Skin of body (tissue), 3 donors: ENCODE measurements at places on chromosomes 5 and 9. TPM values are rescaled to one million over a fixed set of nuclear protein-coding genes. Genes with fewer than 3 reads are reported as not detected.

The FOXD4L4 gene
- total RNA-seq = 0.20 TPM

The PCDHGB4 gene
- 6.1 TPM for total RNA-seq

The PDLIM7 gene
- total RNA-seq = 30.7 TPM

The KCNN2 gene
- total RNA-seq = 3.5 TPM

The IFNB1 gene
- total RNA-seq = not detected

The PCDHGB6 gene
- total RNA-seq = 5.6 TPM

The TAF11L5 gene
- total RNA-seq = not detected

The PHF24 gene
- total RNA-seq = 0.49 TPM

The TPD52L3 gene
- not detected for total RNA-seq
